ENCODE measurements at places on chromosomes 2 and 18.

DNA sequence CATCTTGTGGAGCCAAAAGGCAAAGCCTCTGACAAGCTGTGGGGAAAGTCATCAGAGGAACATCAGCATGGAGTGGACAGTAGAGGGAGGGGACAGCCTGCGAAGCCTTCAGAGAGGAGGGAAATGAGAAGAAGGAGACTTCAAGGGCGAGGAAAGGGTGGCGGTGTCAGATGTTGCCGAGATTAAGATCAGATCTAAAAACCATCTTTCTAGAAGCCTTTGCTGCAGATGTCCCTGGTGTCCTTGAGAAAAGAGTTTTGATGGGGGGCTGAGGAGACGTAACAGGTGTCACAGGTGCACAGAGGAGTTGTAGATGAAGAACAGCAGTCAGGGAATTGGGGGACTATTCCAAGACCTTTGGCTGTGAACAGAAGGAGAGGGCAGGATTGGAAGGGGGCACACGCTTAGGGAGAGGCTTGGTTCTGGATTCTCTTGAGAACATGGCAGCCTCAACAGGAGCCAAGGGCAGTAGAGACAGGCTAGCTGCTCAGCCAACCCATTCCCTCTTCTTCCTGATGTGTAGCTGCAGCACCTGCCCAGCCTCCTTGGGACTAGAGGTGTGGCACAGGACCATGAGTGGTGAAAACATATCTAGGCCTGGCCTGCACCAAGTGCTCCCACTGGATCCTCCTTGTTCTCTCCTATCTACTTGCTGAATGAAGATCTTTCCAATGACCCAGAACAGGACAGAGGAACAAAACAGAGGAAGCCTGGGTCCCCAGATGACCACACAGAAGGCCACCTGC is 22.7 kb upstream of the NCL start:
- DNase-seq = no peak

DNA sequence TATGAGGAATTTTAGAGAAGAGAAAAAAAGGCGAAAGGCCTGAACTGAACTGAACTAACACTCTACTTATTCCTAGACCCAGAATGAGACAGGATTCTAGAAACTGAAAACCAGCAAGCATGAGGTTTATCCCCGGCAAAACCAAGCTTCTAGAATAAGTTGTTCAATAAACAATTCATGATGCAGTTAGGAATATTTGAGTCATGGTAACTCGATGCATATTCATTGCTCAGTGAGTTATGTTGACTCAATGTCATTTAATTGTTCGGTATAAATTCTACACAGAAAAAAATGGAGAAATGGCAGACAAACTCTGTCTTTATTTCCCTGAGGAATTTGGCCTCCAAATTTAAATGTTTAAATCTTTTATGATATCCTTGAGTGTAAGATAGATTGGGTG is 321.5 kb downstream of the SATB2 start:
- peak; percentile 69 for DNase-seq

GRCh38 chr2:96520231-96520630 is 15.1 kb upstream of the NEURL3 start:
- DNase-seq = no peak

DNA sequence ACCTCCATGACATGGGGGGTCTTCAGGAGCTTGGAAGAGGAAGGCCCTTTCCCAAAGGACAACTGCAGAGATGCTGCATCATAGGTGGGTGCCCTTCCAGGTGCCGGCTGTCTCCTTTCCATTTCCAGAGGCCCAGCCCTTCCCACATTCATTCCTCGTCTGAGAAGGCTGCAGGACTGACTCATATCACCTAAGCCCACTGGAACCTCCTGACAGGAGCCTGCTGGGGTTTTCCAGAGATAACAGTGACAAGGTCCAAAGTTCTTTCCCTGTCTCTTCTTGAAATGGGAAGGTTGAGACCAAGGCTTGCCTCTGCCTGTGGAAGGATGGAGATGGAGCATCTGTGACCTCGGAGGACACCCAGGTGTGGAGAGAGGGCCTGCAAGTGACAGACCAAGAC is 3.6 kb upstream of the PRSS56 start:
- no peak for DNase-seq

GRCh38 chr2:105397953-105398335 is 907 bp downstream of the FHL2 start:
- no peak for DNase-seq

DNA sequence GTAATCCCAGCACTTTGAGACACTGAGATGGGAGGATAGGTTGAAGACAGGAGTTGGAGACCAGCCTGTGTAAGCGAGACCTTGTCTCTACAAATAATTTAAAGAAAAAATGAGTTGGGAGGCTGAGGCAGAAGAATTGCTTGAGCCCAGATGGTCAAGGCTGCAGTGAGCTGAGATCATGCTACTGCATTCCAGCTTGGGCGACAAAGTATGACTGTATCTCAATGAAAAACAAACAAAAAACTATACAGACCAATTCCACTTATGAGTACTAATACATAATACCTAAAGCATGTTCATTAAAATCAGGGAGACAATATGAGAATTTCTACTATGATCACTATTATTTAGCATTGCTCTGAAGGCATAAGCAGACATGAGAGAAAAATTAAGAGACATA is 12.6 kb downstream of the RNF149 start:
- DNase-seq = no peak

DNA sequence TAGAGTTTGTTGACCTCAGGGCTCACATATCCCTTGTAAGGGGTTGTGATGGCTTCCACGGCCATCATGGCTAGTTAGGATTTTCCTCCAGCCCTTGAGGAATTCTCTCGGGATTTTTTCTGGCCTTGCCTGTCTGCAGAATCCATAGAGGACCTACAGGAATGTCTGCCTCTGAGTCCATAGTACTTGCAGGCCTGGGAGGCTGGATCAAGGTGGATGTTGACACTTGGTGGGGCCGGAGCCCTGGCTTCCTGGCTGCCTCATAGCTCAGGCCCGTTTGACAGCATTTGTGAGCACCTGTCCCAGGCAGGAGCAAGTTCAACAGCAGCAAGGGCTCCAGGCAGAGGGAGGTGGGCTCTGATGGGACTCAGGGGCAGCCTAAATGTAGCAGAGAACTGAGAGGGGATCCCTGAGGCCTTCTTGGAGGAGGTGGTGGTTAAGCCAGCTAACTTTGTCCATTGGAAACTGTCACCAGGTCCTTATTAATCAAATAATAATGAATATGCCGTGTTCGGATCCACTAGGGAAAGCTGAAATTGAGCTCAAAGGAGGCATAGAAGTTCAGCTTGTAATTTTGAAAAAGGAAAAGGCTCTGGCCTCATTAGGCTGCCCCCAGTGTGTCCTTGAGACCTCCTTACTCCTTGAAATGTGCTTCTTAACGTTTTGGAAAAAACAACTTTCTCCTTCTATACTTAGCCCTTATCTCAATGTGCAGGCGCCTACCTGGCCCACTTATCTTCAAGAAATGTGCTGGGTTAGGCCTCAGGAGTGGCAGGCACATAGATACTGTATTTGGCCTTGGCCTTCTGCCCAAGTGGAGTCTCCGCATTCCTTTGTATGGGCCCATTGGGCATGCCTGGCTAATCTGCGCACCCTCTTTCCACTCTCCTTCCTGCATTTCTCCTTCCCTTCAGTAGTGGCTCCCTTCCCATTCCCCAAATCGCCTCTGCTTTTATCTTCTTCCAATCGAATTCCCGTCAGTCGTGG is 66.9 kb downstream of the HPCAL1 start:
- DNase-seq = no peak

DNA sequence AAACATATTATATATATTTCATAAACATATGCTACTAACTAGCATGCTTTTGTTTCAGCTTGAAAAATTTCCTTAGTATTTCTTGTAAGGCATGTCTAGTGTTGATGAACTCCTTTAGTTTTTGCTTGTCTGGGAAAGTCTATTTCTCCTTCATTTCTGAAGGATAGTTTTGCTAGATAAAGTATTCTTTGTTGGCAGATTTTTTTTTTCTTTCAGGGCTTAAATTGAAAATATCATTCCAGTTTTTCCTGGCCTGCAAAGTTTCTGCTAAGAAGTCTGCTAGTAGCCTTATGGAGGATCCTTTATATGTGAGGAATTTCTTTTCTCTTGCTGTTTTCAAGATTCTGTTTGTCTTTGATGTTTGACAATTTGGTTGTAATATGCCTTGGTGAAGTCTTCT is 183.5 kb downstream of the SLC4A3 start:
- no peak for DNase-seq

DNA sequence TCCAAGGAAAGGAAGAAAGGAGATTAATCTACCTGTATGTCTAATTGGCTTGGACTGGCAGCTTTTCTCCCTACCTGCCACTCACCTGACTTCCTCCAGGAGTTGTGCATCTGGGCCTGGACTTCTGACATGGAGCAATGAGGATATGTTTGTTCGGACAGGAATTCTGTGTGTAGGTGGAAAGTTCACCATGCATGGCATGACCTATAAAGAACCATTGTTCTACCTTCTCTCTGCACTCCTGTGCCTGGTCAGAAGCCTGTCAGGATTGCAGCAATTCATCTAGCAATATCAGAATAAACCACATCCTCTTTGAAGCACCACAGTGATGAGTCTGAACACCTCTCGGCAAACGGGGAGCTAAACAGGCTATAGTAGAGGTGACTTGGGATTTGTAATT is 20.8 kb downstream of the CCDC85A start:
- DNase-seq = no peak

GRCh38 chr2:38652431-38653273 is 13.3 kb upstream of the GALM start:
- no peak for DNase-seq

GRCh38 chr2:121362774-121363173 is 77.8 kb upstream of the TFCP2L1 start:
- no peak for DNase-seq

DNA sequence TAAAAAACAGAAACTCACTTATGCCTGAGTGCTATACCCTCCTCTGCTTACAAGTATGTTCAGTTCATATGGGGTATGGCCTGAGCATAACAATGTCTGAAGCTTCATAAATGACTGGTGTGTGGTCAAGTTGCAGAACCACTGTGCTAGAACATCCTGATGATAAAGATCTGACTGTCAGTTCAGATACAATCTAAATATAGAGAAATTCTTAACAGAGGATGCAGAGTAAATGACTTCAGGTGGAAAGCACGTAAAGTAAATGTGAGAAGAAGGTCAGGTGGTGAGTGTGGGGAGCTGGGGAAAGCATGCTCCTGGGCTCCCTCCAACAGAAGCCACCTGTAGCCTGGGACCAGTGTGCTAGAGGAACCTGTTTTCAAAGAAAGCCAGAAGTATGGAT is 926.2 kb downstream of the TSN start:
- no peak for DNase-seq

DNA sequence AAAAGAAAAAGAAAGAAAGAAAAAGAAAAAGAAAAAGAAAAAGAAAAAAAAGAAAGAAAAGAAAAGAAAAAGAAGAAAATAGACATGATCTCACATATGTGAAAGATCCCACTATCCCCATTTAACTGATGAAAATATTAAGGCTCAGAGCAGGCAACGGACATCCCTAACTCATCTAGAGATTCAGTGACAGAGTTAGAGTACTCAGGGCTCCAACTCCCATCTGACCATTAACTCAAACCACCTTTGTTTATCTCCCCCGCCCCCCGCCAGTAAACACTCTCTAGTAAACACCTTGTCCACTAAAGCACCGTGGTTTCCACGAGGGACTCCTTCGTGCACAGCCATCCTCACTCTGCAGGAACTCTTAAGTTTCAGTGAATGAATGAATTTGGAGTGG is 142.9 kb downstream of the TGIF1 start:
- DNase-seq = no peak

DNA sequence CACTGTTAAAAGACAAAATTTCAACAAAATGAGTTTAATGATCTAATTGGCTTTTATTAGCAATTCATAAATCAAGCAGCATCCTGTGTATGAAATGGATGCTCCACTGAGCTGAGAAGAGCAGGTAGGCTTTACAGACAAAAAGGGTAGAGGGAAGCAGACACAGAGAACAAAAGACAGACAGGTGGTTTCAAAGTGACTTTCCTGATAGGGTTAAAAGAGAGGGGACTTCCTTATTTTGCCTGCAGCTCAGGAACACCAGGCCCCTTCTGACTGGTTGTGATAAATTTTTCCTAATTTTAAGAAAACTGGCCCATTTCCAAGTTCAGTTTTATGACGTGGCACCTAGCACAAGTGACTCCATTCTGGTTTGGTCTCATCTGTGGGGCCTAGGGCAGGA is 11.9 kb downstream of the TEX51 start:
- no peak for DNase-seq

DNA sequence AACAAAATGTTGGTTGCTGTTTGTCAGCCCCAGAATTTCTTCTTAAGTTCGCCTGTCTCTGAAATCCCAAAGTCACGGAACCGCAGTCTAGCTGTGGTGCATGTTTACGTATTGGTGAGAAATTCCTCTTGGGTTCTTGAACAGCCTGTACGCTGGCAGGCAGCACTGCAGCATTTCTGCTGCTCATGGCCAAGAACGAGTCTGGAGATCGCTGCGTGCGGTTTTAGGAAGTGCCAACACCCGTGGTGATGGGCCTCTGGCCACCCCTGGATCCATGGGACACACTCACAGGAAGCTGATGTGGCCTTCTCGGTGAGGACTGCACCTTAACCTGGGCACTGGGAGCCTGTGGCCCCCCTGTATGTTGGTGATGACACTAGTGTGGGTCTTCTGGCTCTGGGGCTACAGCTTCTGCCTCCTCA is 23.7 kb downstream of the ASB1 start:
- DNase-seq = no peak

DNA sequence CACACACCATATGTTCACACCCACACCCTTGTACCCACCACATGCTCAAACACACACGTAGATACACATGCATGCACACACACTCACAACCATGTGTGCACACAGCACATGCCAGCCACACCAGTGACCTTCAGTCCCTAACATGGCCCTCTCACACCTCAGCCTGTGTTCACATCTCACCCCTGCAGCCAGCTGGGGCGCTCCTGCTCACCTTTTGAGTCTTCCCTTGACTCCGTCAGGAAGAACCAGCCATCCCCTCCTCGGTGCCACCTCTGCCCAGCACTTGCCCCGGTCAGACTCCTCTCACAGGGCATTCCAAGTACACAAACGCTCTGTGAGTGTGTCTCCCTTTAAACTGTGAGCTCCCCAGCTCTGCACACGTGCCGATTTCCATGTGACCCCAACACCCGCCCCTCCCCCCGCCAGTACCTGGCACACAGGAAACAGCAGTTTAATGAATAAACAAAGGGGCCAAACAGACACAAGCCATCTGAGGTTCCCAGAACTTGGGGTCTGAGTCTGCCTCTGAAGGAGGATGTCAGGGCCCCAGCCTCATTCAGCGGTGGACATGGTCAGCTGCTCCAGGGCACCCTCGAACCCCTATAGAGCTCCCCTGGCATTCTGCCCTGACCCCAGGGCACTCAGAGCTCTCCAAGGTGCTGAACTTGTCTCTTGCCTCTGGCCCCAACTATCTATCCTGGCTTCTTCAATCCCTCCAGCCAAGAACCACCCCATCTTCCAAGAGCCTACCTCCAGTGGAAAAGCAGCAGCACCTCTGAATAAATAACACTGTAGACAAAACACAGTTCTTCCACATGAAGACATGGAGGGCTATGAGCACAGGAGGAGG is 252.9 kb downstream of the ATAD2B start:
- no peak for DNase-seq

- DNase-seq = no peak
Measured at GRCh38 chr2:101596333-101596732, 101.2 kb upstream of the MAP4K4 start.

All from fibroblast of gingiva (primary cell).